Muscle of leg (tissue), 16 donors: ENCODE measurements at places on chromosomes 1 and 21. TPM values are rescaled to one million over a fixed set of nuclear protein-coding genes. Genes with fewer than 3 reads are reported as not detected.

- no peak for DNase-seq
These were observed 63.8 kb downstream of the TGFB2 start for GRCh38 chr1:218408942-218409341.

GRCh38 chr1:3372317-3372716 lies 82.1 kb upstream of the ARHGEF16 start:
- DNase-seq: no peak

- DNase-seq: no peak
These were observed 215.5 kb upstream of the VAMP3 start for GRCh38 chr1:7555391-7556185.

DNA sequence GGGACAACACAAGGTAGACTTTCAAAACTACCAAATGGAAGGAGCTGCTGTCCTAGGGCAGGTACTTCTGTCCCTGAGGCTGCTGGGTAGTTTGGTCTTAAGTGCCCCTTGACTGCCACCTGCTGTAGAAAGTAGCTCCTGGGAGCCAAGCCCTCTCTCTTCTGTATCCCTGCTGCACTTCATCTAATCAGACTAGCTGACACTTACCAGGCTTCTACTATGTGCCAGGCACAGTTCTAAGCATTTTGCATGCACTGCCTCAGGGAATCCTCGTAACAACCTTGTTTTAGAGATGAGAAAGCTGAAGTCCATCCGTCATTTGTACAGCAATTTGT lies 15.9 kb upstream of the SRSF4 start:
- DNase-seq: no peak

The SIKE1 gene
- 27.1 TPM for polyA plus RNA-seq

The CA6 gene
- not detected for polyA plus RNA-seq
